ENCODE measurements at places on chromosomes 6 and 20.

- DNase-seq = peak; percentile 33
Observed at GRCh38 chr6:105620878-105621277, 218.0 kb upstream of the PREP start.

- DNase-seq = no peak
Observed at GRCh38 chr6:133890711-133891148, 1.8 kb downstream of the TCF21 start.

GRCh38 chr6:34616227-34616585 lies 60.1 kb upstream of the SPDEF start:
- DNase-seq = no peak

GRCh38 chr20:51661609-51662178 lies 106.5 kb downstream of the ATP9A start:
- DNase-seq = peak; percentile 70

DNA sequence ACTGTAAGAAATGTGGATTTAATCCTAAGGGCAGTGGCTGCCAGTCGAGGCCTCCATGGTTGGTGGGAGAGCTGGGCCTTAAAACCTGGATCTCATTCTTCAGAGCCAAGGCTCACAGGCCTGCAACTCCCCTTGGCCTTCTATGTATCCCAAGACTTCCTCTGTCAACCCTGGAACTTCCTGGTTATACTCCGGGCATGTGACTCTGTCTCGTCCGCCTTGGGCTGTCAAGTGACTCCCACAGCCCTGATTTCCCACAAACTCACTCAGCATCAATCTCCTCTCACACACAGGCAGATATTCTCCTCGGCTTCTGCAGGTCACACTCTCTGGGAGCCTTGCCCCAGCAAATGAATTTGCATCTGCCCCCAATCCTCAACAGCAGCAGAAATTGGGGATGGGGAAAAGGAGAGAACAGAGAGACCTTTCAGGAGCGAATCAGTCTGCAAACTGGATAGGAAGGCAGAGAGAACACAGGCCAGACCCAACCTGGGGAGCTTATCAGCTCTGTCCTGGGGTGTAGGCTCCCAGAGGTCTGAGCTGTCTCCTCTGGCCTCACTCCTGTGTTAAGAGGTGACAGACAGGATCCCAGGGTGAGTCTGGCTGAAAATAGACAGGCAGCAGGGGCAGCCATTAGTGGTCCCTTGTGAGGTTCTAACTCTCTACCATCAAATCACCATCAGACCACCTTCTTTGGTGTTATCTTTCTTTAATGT lies 30.4 kb upstream of the PREX1 start:
- no peak for DNase-seq
